NCI-H1694 (cell line): ENCODE measurements at places on chromosomes 7 and 10.

DNA sequence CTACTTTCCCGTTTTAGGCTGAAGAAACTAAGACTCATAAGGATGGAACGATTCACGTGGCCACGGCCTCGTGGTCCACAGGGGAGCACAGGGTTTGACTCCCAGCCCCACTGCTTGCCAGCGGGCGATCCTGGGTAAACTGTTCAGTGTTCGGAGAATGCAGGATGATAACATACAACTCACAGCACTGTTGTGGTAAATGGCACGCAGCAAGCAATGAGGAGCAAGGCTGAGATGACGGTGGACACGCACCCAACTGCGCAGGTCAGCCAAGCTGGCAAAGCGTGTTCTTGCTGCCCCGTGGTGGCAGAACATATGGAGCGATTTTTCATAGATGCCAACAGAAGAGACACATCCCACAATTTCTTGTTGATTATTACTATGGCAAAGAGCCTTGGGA is 272.7 kb downstream of the DNAJB6 start:
- DNase-seq = no peak

DNA sequence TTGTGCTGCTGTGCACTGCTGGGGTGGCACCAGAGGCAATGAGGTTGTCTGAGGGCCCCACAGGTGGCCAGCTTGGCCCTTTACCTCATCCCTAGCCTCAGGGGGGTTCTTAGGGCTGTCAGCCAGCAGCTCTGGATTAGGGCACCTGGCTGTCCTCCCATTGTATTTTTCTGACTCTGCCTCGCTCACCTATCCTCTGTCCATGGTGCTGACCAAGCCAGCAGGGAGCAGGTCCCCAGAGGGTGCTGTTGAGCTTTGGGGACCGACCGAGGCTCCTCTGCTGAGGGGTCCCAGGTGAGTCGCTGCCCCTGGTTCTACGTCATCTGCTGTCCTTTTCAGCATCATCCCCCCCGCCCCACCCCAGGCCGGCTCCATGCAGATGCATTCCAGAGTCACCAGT is 32.1 kb upstream of the ZNF735 start:
- DNase-seq = no peak

DNA sequence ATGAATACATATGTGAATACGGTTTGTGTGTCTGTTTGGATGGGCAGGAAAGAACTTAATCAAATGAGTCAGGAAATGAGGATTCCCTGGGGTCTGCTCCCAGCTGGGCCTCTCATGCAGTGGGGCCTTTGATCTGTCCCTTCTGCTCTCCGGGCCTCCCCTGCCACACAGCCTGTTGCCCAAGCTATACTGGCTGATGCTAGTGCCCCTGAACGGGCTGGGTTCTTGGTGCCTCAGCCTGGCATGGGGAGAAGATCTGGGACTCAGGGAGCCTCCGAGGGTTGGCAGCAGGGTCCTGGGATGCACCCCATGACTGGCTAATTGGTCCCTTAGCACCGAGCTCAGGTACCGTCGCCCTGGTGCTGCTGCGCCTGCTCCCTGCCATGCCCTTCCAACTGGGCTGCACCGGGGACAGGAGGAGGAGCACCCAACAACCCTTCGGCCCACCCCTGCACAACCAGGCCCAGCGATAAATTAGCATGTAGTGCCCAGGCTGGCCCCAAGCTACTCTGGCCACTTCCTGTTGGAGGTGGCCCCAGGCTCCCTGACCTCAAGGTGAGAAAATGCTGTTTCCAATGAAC is 59.9 kb upstream of the DUSP5 start:
- DNase-seq = no peak

- no peak for DNase-seq
Observed at GRCh38 chr10:122331100-122331499, 43.4 kb upstream of the PLEKHA1 start.

DNA sequence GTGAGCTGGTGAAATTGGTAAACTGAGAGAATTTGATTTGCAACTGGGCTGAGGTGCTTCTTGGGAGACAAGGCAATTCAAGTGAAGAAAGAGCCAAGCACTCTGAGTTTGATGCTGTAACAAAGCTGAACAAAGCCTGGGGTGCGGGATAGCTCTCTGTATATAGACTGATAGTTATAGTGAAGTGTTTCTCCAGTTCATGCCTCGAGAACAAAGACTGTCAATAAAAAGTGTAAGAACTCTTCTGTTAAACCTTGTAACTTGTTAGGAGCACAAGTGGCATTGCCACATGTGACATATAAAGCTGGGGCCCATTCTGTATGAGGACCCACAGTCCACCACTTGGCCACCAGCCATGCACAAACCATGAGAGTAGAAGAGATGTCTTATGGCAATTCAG is 11.3 kb upstream of the PNPLA8 start:
- no peak for DNase-seq

- no peak for DNase-seq
Observed at GRCh38 chr7:5838761-5839500, 41.7 kb upstream of the OCM start.
